ENCODE measurements at places on chromosomes 12 and 14. TPM values are rescaled to one million over a fixed set of nuclear protein-coding genes. Genes with fewer than 3 reads are reported as not detected.

DNA sequence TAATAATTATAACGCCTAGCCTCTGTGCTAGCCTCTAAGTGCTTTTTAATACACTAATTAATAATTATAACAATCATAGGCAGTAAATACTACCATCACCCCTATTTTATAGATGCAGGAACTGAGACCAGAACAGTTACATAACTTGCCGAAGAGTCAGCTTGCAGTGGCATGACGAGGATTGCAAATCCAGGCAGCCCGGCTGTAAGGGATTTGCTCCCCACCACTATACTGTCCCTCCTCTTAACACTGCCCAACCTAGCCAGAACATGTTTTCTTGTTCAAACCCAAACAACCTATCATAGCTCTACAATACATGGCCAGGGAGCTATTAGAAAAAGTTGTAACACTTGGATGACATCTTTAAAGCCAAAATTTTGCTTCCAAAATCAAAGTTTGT, 33.9 kb upstream of the VASH1 start:
- DNase-seq, result no peak

DNA sequence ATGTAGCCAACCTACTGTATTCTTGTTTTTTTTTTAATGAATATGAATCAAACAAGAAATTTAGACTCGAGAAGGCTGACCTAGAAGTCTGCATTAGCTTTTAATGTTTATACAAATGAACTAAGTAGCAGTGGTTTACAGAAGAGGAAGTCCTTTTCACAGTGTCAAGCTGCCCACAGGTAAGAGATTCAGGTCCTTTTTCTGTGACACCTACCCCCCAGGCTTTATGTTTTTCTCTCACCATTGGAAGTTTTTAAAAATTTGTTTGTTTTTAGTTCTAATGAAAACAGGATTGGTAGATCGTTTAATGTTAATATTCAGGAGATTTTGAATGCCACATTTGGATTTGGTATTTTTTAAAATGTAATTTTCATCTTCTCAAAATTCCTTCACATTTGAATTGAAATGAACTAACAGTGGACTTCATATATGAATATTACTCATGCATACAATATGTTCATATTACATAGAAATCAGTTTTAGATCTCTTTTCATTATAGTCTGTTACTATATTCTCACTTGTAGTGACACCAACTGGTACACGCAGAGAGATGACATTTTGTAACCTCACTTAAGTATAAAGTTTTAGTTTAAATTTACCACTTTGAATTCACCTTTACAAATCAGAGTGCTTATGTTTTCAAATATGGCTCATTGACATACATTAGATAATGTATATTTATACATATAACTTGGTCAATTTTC, 29.7 kb downstream of the ATF7IP start:
- no peak for DNase-seq

- DNase-seq, result no peak
These were observed 386.8 kb downstream of the TMEM121 start for GRCh38 chr14:105913221-105913620.

- no peak for DNase-seq
These were observed 19.0 kb downstream of the NOC4L start for GRCh38 chr12:132163041-132163910.

DPPA3 gene
- total RNA-seq, result not detected

DDHD1 gene
- 58.0 TPM for total RNA-seq

DNA sequence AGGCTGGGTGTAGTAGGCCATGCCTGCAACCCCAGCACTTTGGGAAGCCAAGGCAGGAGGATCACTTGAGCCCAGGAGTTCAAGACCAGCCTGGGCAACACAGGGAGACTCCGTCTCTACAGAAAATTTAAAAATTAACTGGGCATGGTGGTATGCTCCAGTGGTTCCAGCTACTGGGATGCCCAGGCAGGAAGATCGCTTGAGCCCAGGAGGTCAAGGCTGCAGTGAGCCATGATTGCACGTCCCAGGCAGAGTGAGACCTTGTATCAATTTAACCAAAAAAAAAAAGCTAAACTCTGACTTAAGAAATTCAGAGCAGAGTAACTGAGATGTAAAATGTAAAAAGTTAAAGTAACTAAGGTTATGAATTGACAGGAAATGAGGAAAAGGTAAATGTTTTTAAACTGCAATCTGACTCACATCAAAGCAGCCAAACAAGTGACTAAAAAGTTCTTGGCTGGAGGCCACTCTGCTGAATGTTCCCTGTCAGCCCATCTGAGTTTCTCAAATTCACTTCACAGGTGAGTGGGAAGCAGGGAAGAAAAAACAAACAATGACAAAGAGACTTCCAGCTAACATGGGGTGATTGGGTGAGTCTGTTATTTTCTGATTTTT, 21.3 kb downstream of the PRKD1 start:
- DNase-seq, result no peak

GRCh38 chr12:8127138-8127537, 3.7 kb downstream of the CLEC4A start:
- DNase-seq, result peak; percentile 46

DNA sequence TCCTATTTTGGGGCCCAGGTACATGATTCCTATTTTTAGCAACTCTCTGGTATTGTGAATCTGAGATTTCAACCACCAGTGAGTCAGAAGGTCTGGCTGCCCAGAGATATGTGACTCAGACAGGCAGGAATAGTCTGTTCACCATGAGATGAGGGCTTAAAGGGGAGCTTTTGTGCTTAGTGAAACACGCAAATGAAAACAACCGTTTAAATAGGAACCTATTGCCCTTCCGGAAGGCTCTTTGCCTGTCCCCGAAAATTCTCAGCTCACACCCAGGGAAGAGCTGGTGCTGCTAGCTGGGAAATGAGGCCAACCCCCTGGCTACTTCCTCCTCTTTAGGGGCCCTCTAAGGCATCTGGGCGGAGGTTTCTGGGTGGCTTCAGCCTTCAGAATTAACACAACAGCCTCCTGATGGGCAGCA, 283.6 kb downstream of the CACNA1C start:
- no peak for DNase-seq

- DNase-seq, result no peak
These were observed 1.2 kb downstream of the CDK2AP1 start for GRCh38 chr12:123270214-123271000.

TTC9 gene
- total RNA-seq, result 16.7 TPM

RNASE2 gene
- total RNA-seq, result not detected

DNA sequence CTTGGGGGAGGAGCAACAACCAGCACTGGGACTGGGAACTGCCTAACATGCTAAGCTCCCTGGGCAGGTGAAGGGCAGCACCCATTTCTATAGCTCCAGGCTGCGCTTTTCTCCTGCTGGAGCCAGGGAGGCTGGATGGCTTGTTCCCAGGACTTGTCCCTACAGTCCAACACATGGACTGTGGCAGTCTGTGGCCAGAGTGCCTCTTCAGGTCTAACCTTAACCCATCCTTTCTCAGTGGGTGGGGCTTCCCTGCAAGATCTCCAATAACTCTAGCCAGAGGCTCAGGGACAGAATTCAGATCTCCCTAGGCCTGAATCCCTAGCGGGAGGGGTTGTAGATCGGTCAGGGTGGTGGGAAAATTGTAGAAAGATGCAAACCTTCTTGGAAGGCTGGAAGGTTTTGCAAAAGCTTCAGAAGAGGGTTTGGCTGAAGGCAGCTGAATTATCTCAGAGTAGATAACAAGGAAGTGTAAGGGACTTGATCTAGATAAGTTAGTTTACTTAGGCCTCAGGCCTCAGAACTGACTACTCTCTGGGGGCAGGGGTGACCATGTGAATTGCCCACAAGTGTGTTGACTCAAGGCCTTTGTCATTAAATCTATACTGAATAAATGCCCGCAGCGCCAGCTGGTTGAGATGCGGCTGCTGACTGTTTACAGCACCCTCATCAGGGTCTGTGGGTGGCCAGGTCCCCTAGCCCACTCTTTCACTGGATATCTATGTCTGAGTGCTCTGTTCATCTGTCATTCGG, 60.7 kb downstream of the SSPN start:
- DNase-seq, result no peak

DNA sequence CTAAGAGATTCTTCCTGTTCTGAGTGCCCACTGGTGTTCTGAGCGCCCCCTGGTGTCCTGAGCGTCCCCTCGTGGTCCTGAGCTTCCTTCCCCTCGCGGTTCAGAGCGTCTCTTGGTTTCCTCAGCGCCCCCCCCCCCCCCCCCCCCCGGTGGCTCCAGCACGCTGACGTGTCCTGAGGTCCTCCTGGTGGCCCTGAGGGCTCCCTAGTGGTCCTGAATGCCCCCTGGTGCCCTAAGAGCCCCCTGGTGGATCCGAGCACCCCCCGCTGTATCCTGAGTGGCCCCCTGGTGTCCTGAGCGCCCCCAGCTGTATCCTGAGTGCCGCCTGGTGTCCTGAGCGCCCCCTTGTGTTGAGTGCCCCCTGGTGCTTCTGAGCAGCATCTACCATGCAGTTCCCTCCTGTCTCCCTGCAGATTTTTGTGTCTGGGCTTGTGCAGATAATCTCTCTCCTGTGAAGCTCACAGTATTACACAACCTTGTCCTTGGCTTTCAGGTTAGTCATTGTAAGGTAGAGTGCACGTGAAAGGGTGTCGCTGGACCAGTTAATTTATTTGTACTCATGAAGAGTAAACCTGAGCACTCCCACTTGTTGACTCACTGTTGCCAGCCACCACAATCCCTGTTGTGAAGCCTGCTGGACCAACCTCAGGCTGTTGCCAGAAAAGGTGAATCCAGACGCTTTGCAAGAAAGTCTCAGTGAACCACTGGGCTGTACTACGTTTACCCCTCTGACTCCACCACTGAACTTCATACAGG, 1168.4 kb downstream of the TMEM121 start:
- peak; percentile 74 for DNase-seq

DNA sequence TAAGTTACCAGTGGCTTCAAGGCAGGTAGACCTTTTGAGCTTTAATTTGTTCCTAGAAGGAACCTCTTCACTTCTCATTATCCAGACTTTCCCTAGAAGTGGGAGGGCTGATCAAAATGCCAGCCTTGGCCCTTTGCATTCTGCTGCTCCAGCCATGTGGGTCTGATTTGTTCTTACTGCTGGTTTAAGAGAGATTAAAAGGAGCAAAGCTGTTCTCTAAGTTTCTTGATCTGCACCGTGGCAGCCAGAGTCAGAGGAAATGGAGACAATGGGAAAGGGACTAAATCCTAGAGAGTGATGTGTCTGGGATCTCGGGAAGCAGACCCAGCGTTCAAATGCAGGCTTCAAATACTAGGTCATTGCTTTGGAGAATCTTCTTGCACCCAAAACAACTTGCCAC, 759.7 kb downstream of the DIO2 start:
- no peak for DNase-seq

DNA sequence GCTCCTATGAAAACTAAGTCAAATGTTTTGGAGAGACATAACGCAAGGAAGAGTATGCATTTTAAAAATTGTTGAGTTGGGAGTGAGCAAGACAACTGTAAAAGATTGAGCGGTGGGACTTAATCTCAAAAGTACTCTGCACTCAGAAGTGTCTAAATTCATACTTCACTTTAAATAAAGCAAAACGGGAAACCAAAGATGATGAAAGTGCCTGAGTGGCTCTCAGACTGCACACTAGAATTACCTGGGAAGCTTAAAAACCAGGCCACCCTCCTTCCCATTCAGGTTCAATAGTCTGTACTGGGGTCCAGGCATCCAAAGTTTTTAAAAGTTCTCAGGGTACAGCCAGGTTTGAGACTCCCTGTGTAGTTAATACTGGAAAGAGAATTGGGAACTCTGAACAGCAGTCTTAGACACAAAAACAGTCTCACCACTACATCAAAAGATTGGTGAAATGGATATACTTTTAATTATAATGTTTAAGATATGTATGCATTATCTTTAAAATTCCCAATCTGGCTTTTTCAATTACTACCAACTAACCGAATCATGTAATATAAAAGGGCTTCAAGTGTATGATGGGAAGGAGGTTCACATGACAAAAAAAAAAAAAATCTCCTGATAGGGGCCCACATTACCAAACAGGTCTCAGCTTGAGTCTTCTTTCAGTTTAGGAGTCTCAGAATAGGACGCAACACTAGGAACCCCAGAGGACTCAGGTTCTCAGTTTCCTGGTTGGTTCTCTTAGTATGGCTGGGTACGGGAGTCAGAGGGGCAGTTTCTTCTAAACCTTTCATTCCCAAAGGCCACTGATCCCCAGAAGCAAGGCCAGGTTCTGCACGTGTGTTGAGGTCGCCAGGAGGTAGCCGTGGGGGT, 1.0 kb downstream of the HOMEZ start:
- no peak for DNase-seq

GRCh38 chr12:78441737-78442453, 422.7 kb upstream of the SYT1 start:
- DNase-seq, result no peak

GRCh38 chr14:64844272-64844671, 35.4 kb downstream of the SPTB start:
- DNase-seq, result no peak

DNA sequence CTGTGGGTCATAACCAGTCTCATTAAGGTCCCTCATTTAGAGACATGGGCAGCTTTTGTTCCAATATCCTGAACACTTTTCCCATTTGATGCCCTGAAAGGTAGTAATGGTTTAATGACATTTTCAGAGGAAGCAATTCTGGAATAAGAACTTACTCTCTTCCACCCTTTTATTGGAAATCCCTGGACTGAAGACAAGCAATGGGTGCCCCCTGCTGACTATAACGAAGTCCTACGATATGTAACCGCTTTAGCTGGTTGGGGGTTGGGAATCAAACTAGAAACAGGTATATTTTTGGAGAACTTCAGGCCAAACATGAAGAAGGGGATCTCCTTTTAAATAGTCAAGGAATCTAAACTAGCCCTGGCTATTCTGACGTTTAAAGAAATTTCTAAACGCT, 20.5 kb downstream of the SARNP start:
- peak; percentile 32 for DNase-seq

PRIMA1 gene
- total RNA-seq, result not detected

GRCh38 chr12:68097386-68097785, 62.2 kb downstream of the IFNG start:
- DNase-seq, result no peak

- DNase-seq, result no peak
These were observed 213.9 kb downstream of the ANO6 start for GRCh38 chr12:45429831-45430230.

GRCh38 chr12:130146176-130146931, 15.9 kb upstream of the FZD10 start:
- no peak for DNase-seq

DNA sequence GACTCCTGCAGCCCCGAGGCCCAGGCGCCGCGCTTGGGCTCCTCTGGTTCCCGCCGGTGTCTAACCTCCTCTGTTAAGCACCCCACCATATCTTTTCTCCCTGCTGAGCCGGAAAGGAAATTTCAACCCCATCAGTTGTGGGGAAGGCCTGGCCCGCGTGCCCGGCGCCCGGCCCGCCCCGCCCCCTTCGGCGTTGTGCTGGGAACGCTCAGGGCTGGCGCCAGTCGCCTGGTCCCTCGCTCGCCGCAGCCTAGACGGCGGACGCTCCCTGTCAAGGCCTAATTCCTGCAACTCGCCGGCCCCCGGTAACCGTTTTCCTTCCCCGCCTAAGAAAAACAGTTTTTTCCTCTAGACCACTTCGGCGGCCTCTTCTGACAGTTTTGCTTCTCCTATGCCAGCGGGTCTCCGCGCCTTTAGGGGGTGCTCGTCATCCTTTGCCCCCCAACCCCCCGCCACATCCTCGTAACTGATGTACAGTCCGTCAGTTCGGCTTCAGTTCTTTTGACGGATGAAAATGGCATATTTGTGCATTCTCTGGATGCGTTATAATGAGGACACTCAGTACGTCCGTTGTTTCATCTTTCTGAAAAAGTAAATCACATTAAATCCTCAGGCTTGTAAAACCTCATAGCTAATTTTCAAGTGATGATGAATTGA, 506 bp upstream of the NAP1L1 start:
- DNase-seq, result peak; percentile 60

GALNT9 gene
- not detected for total RNA-seq

All from activated CD4-positive, alpha-beta T cell treated with anti-CD3 and anti-CD28 coated beads, Interleukin-2, amount 10 ng/mL, durations not matched to agents 7 days and 5 days (primary cell).